T-helper 1 cell (primary cell): ENCODE measurements at places on chromosomes 2 and 18.

DNA sequence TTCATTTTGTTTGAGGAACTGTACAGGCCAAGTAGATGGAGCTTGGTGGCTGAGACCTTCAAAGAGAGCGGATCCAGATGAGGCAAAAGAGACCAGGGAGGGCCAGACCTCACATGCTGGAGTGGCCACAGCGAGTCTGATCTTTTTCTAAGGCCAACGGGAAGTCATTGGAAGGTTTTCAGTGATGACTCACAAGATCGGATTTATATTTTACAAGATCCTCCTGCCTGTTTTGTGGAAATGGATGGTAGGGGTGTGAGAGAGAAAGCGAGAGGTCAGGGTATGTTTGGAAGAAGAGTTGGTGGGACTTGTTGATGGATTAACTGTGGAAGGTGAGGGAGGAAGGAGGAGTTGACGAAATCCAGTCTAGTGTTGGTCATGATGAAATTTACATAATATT, 44.6 kb upstream of the TUBA3D start:
- DNase-seq: no peak

- no peak for DNase-seq
Measured at GRCh38 chr2:120685066-120685973, 50.3 kb upstream of the GLI2 start.

DNA sequence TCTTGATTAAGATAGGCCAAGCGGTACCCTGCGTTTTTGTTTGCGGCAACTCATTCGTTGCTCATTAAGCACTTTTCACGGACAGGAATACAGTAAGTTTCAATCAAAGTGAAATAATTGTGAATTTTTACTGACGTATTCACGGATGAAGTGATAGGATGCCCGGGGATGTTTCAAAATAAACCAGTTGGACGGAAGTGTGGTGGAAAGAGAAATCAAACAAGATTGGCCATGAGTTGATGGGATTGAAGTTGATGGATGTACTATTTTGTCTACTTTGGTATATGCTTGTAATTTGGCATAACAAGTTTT, 481 bp downstream of the TMEM177 start:
- DNase-seq: no peak

- no peak for DNase-seq
Measured at GRCh38 chr2:27282892-27283291, 663 bp downstream of the TRIM54 start.

DNA sequence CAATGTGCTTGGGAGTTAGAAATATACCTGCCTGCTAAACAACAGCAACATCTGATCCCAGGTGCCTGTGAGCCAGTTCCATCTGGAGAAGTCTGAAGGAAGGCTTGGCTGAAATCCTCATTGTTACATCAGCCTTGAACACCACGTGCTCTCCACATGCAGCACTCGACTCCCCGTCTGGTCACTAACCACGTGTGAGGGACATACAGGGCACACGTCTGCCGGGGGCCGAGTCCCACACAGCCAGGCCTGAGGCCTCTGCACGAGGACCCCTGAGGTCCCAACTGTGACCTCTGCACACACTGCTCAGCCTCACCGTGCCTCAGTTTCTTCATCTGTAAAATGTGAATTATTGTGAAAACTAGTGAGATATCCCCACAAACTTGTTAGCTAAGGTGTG, 236.5 kb upstream of the SALL3 start:
- no peak for DNase-seq

GRCh38 chr18:45252474-45252873, 362.8 kb upstream of the SLC14A2 start:
- DNase-seq: no peak
